ENCODE measurements at places on chromosomes 12 and 14.

DNA sequence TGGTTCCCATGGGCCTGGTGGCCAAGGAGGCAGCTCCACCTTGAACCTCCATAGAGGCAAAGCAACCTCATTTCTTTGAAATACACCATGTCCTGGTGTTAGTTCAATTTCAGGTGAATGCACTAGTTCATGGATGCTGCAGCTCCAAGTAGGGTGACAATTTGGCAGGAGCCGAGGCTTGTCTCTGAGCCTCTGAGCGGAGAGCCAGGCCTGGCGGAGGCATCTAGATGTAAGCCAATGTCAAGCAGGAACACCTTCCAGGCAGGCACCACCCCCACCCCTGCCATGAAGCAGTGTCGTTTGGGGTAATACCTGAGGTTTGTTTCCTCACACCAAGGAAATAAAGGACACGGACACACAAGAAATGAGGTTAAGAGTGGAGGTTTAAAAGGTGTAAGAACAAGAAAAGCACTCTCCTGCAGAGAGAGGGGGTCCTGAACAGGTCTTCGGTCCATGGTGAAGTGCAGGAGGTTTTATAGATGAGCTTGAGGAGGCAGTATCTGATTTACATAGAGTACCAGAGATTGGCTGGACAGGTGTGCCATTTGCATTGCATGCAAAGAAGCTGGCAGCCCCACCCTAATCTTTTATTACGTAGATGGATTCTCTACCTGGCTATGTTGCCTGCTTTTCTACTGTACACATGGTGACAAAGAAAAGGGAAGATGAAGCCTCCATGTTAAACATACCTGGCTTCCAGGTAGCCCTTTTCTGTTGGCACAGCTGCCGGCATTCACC lies 60.3 kb downstream of the RIN3 start:
- no peak for DNase-seq

DNA sequence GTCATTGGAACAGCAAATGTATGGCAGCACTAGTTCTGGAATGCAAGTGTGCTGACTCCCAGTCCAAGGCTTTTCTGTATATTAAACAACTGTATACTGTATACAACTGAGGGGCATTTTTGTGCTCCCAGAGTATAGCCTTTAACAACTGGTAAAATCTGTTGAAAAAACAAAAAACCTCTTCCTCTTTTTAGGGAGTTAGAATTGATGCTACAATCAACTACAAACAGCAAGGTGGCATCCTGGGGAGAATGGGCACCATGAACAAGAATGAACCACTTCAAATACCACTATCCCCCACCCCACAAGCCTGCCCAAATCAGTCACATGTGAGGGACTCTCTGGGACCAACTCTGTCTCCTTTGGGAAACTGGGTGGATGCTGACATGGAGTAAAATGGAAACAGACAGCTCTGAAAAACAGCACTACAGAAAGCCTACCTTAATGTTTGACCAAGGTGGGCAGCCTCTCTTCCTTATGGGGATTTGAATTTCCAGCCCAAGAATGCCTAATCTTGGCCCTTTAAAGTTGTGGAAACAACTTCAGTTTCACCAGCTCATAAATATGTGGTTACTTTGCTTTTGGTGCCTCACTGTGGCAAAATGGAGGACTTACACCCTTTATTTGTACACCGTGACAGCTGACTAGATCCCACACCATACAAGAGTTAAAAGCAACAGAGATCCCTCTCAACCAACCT lies 7.5 kb downstream of the VTI1B start:
- no peak for DNase-seq

DNA sequence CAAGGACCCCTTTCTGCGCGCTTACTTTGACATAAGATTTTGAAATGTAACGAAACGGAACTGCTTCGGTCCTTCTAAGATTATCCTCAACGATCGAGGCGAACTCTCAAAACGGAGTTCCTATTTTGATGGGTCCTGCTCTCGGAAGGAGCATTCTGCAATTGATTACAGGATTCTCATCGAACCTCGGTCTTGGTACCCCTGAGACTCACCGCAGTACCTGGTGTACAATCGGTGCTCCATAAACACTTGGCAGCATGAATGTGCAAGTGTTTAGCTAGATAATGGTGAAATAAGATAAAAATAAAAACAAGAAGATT lies 530 bp upstream of the NEMF start:
- no peak for DNase-seq

- DNase-seq = no peak
Observed at GRCh38 chr14:47511829-47512228, 163.6 kb downstream of the MDGA2 start.

GRCh38 chr12:67068761-67069450 lies 200.3 kb upstream of the CAND1 start:
- DNase-seq = no peak

All from GM12864 (cell line).